Stimulated activated naive CD8-positive, alpha-beta T cell treated with anti-CD3 and anti-CD28 coated beads, Interleukin-15, amount 100 ng/mL, for 72 hours (primary cell): ENCODE measurements at places on chromosomes 16 and 17.
A peak's percentile ranks its signal among the peaks of the same experiment; 100 is the strongest.

- DNase-seq = peak; percentile 84
These were observed 39.1 kb downstream of the CDRT15 start for GRCh38 chr17:14197586-14197985.

DNA sequence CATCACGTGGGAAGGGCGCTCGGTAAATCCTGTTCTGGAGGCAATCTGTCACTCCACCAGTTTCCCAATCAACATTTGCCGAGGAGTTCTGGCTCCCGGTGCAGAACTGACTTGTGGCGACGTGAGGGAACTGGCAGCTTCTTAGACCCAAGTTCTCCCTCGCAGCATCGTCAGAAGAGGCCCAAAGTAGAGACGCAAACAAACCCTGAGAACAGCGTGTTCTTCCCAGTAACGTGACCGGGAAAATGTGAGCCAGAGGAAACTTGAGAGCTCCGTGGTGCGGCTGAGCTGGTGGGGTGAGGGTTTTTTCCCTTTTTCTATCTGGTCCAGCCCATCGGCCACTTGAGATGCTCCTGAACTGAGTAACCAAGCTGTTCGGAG lies 158.9 kb upstream of the CACNG5 start:
- DNase-seq = no peak

GRCh38 chr16:8761078-8761477 lies 36.4 kb downstream of the TMEM186 start:
- no peak for DNase-seq

- DNase-seq = no peak
These were observed 53.2 kb downstream of the SLC39A11 start for GRCh38 chr17:73039282-73039681.

DNA sequence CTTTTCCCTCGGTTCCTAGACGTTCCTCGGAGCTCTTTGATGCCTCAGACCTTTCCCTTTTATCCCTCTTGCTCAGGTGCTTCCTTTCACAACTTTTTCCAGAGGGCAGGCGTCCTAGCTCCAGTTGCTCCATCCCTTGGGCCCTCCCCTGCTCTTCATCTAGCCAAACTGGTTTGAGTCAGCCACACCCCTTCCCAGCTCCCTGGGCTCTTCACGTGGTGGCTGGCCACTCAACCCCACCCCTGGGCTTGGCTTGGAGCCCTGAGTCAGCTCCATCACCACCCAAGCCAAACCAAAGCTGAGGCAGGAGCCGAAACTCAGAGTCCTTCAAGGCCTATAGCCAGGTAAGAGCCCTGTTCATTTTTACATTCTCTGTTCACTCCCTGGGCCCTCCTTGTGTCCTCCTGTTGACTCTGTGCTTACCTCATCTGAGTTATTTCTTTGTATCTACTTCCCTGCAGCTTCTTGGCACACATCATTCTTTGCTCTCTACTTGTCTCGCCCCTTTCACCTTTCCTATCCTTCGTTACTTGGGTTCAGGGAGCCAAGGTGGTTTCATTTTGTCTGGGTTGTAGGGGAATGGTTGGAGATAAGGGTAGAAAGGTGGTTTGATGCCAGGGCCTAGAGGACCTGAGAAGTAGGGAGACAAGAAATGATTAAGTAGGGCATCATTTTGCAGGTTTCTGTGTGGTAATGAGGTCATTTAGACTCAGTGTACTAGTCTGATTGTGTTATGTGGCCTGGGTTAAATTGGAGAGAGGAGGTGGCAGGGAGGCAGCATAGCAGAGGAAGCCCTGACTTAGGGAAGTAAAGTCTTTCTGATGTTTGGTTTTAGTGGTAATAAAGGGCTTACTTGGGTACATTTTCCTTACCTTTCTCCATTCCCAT lies 7.6 kb upstream of the PHKG2 start:
- no peak for DNase-seq

- DNase-seq = no peak
These were observed 30.7 kb upstream of the MED9 start for GRCh38 chr17:17445925-17446665.

GRCh38 chr17:33055171-33055611 lies 63.5 kb downstream of the SPACA3 start:
- no peak for DNase-seq

- no peak for DNase-seq
These were observed 4.8 kb upstream of the GFOD2 start for GRCh38 chr16:67723911-67724305.

DNA sequence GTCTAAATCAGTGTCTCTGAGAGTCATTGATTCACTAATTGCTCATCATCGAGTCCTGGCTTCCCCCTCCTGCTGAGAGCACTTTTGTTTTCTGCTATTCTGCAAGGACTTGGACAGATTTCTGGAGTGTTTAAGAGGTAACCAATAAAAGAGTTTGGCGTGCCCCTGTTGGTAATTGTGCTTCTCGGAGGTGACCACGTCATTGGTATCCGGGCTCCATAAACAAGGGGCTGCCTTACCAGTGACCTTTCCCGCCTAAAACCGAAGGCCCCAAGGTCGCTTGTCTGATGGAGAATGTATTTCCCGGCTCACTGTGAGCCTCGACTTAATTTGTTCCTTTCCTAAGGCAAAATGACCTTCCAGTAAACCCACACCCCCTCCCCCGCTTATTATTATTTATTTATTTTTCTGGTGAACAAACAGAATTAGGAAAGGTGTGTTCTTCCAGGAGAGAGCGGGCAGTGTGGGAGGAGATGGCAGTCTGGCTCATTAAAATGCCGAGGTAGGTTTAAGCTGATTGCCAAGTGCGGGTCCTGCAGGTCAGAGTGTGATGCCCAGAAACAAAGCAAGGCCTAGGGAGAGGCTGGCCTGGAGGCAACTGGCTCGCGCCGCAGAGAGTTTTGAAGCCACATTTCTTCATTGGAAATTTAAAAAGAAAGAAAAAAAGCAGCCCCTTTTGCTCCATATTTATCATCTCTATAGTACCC lies 30.2 kb downstream of the MSI2 start:
- DNase-seq = no peak

- DNase-seq = no peak
These were observed 51.8 kb downstream of the RAI1 start for GRCh38 chr17:17732892-17733670.

- DNase-seq = no peak
These were observed 263.9 kb downstream of the MAF start for GRCh38 chr16:79336437-79337229.

GRCh38 chr16:12625716-12626115 lies 178.0 kb downstream of the CPPED1 start:
- no peak for DNase-seq

- DNase-seq = no peak
These were observed 69.8 kb upstream of the METRNL start for GRCh38 chr17:83009414-83010205.

DNA sequence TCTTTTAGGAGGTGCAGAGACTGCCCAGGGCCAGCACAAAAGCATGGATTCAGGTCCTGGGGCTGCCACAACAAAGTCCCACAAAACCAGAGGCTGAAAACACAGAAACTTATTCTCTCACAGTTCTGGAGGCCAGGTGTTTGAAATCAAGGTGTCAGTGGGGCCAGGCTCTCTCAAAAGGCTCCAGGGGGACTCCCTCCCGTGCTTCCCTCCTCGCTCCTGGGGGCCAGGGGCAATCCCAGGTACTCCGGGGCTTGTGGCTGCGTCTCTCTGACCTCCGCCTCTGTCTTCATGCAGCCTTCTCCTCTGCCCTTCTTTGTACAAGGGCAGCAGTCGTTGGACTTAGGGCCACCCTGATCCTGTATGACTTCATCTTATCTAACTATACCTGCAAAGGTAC lies 8.3 kb upstream of the RBFOX3 start:
- no peak for DNase-seq

DNA sequence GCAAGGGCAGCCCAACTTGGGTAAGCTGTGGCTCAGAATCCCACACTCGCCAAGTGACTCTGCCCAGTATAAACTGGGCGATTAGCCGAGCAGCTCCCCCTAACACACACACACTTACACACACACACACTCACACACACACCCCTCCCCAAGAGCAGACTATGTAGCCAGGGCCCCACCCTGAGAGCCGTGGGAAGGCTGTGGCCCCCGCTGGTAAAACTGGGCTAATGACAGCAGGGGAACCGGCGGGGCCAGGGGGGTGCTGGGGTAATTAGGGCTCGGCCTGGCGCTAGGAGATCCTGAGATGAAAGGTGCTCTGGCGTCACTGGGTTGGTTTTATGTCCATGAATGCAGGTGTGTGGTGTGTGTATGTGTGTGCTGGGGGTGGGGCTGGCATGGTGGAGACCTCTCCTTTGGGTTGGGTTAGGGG lies 1.1 kb upstream of the THRA start:
- no peak for DNase-seq

DNA sequence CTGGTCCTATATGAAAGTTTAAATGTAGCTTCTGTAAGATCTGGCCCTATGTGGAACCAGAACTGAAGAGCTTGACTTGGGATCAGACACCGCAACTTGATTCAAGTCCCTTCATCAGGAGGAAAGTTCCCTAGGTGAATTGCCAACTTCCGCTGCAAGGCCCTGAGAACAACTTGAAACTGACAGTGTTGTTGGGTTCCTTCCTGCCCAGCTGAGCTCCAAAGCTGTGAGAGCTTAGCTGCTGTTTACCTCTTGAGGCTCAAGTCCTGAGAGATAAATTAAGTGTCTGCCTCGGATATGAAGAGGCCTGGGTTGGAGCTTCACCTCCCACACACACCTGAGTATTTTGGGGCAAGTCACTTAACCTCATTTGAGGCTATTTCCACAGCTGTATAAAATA lies 44.7 kb downstream of the REXO5 start:
- no peak for DNase-seq

GRCh38 chr16:71360378-71360777 lies 1.9 kb downstream of the CALB2 start:
- no peak for DNase-seq

DNA sequence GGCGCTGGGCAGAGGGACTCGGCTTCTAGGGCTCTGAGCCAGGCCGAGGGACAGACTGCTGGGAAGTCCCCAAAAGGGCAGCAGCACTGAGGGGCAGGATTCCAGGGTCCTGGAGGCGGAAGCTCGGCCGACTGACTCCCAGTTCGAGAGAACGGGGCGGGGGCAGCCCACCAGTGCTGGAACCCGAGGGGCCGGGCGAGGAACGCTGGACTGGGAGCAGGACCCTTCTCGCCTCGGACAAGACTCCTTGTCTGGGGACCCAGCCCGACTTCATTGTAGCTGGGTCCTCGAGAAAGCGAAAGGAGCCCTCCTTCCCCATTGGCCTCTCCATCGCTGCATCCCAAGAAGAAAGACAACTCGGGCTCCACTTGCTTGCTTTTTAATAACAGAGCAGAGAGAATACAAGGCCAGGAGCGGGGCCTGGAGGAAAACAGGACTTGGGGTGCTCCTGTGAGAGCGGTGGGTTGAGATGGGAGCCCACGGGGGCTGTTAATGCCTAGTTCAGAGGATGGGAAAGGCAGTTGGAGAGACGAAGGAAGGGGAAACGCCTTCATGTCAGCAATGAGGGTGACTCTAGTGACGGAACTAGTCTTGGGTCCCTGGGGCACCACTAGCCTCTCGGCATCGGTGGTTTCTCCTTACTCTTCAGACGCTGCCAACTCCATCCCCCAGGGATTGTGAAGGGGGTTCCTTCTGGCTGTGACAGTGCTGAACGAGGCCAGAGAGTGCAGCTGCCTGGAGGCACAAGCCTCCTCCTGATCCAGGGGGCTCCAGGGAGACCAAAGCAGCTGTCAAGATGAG lies 492 bp upstream of the CAMTA2 start:
- no peak for DNase-seq

GRCh38 chr16:87706278-87707000 lies 59.3 kb downstream of the KLHDC4 start:
- DNase-seq = no peak

DNA sequence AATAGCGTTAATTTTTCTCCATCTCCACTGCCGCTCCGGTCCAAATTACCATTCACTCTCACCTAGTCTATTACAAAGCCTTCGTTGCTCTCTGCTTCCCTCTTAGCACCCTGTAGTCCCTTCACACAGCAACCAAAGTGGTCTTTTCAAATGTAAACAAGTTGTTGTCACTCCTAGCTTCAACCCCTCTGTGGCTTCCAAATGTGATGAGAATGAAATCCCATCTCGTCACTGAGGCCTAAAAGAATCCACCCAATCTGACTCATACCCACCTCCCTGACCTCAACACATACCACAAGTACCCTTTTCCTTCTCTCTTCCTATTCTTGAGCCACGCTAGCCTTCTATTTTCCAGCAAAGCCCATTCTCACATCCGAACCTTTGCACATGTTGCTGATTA lies 2.2 kb upstream of the PELP1 start:
- no peak for DNase-seq

- no peak for DNase-seq
These were observed 4.2 kb upstream of the RDM1 start for GRCh38 chr17:35934760-35935159.

DNA sequence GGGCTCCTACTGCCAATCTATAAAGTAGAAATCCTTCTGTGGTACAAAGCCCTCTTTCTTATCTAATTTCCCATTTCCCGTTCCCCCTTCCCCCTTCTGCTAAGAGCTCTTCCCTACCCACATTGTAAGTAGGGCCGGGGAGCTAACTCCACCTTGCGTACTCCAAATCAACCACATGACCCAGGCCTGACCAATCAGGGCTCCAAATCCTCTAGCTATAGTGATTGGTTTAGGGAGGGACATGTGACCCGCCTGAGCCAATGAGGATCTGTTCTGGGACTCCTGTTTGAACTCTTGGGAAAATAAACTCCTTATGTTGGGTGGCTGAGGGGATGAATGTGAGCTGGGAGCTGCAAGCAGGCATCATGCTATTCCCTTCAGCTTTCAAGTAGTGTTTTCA lies 40.9 kb upstream of the MEOX1 start:
- DNase-seq = no peak

DNA sequence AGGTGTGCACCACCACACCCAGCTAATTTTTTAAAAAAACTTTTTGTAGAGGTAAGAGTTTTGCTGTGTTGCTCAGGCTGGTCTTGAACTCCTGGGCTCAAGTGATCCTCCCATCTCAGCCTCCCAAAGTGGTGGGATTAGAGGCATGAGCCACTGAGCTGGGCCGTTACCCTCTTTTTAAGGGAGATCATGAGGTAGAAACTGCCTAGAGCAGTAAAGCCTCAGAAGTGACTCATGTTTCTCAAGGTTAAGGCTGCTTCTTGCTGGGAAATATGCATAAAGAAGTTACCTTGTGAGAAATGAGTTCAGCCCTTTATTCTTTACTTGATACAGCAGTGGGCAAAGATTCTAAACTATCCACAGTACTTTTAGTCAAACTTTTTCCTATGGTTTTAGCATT lies 38.2 kb downstream of the GRB2 start:
- DNase-seq = no peak

GRCh38 chr17:50569592-50569991 lies 9.1 kb downstream of the CACNA1G start:
- no peak for DNase-seq

DNA sequence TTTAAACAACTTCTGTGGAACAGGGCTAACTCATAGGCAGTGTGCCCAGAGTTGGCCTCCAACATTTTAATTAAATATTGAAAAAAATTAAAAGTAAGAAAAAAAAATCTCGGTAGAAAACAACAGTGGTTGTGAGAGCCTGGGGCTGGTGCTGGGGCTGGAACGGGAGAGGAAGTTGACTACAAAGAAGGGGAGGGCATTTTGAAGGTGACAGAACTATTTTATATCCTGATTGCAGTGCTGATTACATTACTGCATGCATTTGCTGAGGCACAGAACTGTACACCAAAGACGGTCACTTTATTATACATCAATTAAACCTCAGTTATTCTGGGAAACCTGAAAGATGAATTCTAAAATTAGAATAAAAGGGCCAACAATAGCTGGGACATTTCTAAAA lies 142.5 kb downstream of the PARN start:
- no peak for DNase-seq
